NCI-H1105 (cell line): ENCODE measurements at places on chromosomes 2 and 18.

DNA sequence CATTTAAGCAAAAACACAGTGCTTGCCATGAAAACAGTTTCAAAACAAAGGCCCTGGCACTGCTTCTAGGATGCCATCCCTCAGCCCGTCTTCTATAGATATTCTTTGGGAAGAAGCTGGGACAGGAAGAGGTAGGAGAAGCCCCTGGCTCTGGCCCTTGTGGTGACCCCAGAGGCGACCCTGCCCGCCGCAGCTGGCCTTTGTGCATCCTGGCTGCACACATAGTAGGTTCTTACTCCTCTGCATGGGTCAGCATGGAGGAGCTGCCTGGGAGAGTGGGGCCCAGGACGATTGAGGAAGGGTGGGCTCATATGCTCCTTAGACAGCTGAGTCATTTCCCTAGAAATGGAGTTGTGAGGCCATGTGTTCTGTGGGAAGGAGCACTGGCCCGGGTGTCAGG is 44.4 kb upstream of the OTOF start:
- DNase-seq = no peak

DNA sequence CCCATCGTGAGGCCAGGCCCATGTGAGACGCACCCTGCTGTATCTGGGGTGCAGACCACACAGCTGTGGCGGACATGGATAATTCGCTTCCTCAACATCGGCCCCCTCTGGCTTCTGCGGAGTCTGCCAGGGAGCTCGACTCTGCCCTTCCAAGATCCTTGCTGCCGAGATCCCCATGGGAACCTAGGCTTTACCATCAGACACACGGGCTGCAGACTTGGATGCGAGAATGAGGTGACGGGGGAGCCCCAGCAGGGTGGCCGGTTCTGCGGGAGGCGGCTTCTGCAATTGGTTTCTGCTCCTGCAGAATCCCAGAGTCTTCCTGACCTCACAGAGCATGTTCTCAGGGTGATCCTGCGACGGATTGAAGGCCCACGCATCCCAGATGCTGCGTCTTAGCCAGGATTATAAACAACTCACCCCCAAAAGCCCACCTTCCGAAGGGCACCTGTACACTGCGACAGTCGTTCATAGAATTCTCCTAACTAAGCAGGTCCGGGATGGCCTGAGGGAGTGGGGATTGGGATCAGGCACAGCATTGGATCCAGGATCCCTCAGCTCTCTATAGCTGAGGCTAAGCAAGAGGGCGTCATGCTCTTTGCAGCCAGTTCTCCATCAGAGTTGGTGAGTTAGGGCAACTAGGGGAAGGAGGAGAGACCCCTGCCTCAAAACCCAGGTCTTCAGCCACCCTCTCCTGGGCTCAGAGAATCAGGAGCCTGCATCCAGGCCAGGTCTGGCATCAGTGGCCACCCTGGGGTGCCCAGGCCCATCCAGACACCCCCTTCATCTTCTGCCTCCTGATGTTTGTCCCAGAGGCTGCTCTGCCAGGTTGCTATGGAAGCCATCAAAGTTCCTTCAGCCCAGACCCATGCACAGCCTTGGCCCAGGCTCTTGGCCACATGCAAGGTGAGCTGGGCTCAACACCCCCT is 74.7 kb upstream of the SNTG2 start:
- DNase-seq = no peak

DNA sequence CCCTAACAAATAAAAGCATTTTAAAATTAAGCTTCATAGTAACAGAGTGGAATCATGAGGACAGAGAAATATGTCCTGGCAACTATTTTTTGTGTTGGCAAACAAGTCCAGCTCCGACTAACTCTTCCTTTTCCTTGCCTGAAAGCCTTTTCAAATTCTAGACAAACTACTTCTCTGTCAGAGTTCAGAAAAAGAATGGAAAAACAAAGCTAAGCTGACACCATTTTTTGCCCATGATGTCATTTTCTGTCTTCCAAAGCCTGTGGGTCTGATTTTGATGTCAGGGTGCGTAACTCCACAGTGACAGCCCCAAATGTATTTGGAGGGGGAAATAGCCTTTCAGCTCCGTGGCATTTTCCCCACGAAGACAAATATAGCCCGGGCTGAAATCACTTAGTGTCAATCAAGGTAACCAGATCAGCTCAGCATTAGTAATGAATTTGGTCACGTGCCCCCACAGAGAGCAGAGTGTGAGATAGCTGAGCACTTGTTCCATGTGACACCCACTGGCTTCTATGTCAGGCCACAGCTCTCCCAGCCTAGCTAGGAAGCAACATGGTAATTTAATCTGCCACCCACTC is 233.0 kb upstream of the SIX2 start:
- DNase-seq = no peak

- no peak for DNase-seq
These were observed 1.9 kb downstream of the CAD start for GRCh38 chr2:27219091-27219490.

- DNase-seq = no peak
These were observed 206.5 kb downstream of the GBX2 start for GRCh38 chr2:235961711-235962110.

DNA sequence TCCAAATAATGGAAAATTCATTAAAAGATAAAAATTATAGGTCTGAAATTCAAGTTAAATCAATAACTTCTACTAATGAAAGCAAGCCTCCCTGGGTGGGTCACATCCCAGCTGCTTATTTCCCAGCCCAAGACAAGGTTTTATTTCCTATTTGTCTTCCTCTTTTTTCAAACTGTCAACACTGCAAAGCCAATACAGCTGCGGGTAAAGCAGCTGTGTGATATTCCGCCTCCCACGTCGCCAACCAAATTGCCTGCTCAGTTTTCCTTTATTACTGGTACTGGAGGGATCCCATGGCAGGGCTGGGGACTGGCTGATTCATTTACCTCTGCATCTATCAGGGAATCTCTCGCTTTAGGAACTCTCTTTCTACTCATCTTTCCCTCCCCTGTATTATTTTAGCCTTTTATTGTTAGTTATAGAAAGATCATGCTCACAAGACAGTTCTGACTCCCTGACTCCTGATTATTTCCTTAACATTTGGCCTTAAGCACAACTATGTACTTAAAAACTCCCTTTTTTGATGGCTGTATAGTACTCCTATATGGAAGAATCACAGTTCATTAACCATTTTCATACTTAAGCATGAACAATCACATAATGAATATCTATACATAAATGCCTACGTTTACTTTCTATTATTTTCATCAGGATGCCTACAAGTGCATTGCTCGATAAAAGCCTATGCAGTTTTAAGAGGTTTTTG is 253.1 kb downstream of the CDCA7 start:
- DNase-seq = no peak

GRCh38 chr2:175742367-175742766 is 259.7 kb downstream of the LNPK start:
- DNase-seq = no peak

DNA sequence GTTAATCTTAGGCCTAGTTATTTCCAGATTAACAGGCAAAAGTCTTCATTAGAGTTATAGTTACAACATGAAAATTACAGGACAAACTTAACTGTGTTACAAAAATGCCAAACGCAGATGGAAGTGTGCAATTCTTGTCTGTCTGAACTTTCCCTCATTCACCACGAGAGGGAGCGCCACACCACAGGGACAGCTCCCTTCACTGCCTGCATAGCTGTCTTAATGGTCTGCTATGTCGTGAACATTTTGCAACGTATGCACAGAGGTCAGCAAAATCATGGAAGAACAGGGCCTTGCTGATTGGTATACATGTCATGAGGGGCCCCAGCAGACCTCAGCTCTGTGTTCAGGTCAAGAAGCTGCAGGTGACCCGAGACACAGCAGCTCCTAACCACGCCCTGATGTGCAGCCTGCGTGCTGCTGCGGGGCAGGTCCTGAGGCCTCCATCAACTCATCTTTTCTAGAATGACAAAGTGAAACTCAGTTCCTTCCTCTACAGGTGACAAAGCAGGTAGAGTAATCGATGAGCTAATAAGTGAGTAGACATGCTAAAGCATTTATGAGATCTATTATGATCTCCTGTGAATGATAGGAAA is 78.8 kb upstream of the ATP8B1 start:
- peak; percentile 83 for DNase-seq

DNA sequence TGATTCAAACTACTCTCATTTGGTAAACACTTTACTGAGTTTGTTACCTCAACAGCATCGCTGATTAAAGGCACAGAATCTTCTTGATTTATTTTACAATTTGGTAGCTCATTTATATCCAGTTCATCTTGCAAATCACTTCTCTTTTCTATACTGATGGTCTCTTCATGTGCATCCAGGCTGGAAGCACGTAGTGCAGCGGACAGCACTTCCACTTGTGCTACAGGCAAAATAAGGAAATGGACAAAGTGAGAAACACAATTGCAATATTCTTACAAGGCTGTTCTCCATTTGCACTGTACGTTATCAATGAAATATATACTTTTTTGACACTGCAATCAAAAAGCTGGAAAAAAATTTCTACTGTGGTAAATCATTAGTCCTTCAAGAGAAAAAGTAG is 51.0 kb downstream of the PPP4R1 start:
- no peak for DNase-seq

- DNase-seq = peak; percentile 59
These were observed 57.5 kb upstream of the AGPS start for GRCh38 chr2:177334940-177335543.

GRCh38 chr2:28432362-28432761 is 39.7 kb downstream of the FOSL2 start:
- no peak for DNase-seq

GRCh38 chr2:43075054-43075593 is 151.3 kb downstream of the ZFP36L2 start:
- no peak for DNase-seq

DNA sequence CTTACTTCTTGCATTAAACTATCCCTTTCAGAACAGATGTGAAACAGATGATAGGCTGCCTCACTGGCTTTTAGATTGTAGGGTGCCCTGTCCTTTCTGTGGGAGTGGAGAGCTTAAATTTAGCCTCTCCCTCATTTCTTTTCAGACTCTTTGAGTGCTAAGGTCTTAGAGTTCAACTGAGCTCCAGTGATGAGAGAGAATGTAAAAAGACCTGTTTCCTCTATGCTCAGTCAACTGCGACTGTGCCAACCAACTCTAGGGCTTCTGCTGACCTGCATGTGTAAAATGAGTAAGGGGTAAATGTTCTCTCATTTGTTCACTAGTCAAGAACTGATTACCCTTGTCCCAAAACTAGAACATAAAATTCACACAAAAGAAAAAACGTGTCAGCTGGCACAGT is 104.8 kb upstream of the TGFA start:
- DNase-seq = no peak

DNA sequence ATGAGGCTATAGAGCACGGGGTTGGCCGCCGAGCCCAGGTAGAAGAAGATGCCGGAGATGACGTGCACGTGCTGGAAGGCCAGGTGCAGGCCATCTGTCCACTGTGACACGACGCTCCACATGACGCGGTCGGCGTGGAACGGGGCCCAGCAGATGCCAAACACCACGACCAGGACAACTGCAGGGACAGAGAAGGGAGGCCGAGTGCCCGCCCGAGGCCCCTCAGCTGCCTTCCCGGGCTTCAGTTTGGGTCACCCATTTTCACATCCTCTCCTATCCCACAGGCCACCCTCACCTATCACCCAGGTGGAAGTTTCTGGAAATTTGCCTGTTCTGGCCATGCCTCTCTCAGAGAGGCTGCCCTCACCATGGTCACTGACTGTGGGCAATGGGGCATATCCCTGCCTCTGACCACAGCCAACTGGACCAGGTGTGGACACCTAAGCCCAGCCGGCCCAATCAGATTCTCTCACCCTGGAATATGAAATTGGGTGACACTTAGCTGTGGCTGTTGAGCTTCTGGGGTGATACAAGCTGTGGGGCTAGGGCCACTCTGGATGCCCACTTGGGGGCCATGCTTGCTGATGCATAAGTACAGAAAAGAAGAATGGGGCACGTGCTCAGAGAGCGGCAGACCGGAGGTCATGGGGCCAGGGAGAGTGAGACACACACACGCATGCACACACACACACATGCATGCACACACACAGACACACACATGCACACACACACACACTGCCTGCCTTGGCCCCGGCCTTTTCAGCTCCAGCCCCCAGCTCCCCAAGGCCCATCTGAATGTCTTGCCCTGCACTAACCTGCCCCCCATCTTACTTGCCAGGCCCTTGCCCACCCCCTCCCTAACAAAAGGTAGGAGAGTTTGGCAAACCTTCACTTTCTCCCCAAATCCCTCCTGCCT is 4.7 kb downstream of the NMUR1 start:
- DNase-seq = no peak

DNA sequence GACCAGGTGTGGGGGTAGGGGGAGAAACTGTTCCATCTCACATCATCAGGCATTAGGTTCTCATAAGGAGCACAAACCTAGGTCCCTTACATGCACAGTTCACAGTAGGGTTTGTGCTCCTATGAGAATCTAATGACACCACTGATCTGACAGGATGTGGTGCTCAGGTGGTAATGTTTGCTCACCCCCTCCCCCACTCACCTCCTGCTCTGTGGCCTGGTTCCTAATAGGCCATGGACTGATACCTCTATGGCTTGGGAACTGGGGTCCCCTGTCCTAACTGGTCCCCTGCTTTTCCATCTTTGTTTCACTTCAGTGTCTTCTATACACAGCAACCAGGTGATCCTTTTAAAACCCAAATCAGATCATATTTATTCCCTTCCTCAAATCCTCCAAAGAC is 267.8 kb downstream of the TNS1 start:
- DNase-seq = no peak

GRCh38 chr2:222399038-222399783 is 25.1 kb upstream of the SGPP2 start:
- DNase-seq = peak; percentile 77

GRCh38 chr2:23457990-23458682 is 73.2 kb downstream of the KLHL29 start:
- DNase-seq = no peak

DNA sequence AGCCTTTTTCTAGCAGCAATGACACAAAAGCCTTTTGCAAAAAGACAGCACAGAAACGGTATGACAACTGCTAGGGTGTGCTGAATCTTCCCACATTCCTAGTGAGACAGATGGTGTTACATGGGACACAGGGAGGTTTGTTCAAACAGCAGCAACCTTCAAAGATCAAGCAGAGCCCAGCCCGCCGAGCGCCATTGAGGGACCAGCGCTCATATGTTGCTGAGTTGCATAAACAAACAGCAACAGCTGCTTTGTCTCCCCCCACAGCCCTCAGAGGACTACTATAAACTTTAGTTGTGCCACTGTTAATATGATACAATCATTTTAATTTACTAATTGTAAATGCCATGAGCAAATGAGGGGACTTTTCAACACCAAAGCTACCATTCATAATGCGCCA is 117.7 kb downstream of the ZEB2 start:
- no peak for DNase-seq

DNA sequence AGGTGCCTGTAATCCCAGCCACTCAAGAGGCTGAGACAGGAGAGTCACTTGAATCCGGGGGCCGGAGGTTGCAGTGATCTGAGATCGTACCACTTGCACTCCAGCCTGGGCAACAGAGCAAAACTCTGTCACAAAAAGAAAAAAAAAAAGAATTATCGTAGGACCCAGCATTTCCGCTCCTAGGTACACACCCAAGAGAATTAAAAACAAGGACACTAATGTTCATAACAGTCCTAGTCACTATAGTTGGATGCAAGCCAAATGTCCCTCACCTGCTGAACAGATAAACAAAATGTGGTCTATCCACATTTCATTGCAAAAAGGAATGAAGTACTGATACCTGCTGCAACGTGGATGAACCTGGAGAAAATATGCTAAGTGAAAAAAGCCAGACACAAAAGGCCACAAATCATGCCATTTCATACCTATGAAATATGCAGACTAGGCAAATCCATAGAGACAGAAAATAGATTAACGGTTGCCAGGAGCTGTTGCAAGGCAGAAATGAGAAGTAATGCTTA is 21.2 kb downstream of the ADRA2B start:
- peak; percentile 43 for DNase-seq
